Hepatocyte (in vitro differentiated cells): ENCODE measurements at places on chromosomes 6 and 20.

DNA sequence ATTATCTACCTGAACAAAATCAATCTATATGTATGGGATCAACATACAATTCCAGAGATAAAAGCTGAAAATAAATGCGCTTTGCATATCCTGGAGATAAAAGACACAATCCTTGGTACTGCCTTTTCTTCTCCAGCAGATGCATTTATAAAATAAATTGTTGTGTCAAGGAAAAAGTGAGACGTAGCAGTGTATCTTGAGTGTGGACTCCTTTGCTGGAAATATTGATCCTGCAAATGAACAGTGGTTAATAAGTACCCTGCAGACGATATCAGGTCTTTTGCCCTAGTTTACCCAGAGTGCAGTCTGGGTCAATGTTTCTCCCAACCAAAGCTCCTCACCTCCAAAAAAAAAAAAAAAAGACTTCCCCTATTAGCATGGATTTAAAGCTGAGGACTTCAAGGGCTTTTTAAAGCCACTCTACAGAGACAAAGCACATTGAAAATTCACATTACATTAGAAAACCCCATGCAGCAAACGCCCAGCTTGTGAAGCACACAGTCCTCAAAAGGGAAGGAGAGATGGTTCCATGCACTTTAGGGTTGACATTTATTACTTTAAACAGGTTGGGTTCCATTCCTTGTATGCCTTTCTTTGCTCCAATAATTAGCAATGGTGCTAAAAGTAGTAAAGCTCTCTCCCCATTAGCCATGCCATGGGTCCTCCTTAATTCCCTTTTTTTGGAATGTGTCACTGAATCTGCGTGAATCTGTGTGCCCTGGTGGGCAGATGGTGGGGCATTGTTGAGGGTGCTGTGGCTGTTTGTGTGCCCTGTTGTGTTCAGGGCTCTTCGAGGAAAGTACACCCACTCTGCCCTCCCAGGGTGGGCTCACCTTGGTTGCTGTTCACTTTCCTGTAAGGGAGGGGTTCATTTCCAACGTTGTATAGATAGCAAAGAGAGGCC, 21.1 kb downstream of the FOXA2 start:
- DNase-seq: no peak

- DNase-seq: no peak
Observed at GRCh38 chr6:142200846-142201628, 54.0 kb downstream of the VTA1 start.

DNA sequence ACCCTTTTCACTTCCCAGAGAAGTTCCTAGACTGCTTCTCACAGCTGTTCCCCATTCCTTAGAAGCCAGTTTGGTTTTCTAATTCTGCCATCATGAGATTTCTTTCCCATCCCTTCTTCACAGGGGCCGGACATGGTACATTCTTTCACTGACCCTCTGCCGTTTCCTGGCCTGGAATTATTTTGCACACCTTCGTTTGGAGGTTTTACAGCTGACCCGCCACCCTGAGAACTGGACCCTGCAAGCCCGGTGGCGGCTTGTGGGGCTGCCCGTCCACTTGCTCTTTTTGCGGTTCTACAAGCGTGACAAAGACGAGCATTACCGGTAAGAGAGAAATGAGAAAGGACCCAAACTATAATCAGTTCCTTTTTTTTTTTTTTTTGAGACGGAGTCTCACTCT, 4.2 kb downstream of the C6orf136 start:
- DNase-seq: no peak

- no peak for DNase-seq
Observed at GRCh38 chr20:24674921-24675605, 205.6 kb downstream of the SYNDIG1 start.

DNA sequence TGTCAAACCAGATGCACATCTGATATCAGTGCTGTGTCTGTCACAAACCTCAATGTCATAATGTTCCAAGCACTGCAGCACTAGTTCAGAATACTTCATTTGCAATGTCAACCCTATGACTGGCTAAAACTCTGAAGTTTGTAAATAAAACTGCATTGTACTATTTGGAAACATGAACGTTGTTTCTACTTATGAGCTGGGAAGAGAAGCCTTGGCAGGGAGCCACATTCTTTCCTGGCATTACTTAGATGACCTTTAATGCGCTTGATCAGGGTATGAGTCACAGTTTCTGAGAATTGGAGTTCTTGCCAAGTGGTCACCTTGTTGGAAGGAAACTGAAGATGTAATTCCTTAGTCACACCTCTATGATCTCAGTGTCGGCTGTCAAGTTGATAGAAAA, 664.8 kb upstream of the MMS22L start:
- DNase-seq: peak; percentile 74

- peak; percentile 12 for DNase-seq
Observed at GRCh38 chr6:128063850-128064539, 163.1 kb upstream of the THEMIS start.

DNA sequence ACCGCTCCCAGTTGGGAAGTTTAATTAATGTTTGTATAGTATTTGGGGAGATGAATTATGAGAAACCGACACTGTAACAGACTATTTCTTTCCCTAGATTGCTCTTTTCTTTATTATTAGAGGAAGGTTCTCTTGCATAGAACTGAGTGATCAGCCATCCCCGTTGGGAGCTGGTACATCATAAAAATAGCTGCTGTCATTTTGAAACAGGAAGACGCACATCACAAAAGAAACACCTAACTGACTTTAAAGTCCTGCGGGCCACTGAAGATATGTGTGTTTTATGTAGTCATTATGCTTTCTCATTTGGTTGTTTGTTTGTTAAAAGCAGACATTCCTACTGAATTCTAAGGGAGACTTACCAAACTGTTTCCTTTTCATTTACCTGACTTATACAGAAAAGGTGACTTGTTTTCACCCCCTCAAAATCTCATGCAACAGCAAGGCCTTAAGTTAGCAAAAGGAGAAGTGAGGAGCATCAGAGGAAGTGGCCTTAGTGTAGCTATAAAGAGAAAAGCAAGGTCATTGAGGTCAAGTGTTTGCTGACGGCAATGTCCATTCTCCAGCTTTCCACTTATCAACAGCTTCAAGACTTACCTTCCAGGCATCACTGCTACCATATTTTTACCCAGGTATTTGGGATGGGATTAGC, 91.0 kb downstream of the PKHD1 start:
- no peak for DNase-seq

DNA sequence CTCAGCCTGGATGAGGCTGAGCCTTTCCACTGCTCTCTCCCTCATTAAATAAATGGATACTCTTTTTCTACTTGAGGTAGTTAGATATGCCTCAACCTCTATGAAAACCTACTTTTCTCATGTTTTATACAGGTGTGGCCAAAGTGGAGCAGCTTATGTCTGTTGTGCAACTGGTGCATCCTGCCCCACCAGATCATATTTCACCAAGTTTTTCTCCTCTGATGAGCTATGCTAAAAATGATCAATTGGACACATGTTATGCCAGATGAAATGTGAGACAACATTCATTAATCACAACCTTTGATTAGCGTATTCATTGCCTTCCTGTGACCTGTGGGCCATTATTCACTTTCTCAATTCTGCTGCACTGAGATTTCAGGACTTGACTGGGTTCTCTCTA, 106.9 kb upstream of the NEDD9 start:
- DNase-seq: no peak

DNA sequence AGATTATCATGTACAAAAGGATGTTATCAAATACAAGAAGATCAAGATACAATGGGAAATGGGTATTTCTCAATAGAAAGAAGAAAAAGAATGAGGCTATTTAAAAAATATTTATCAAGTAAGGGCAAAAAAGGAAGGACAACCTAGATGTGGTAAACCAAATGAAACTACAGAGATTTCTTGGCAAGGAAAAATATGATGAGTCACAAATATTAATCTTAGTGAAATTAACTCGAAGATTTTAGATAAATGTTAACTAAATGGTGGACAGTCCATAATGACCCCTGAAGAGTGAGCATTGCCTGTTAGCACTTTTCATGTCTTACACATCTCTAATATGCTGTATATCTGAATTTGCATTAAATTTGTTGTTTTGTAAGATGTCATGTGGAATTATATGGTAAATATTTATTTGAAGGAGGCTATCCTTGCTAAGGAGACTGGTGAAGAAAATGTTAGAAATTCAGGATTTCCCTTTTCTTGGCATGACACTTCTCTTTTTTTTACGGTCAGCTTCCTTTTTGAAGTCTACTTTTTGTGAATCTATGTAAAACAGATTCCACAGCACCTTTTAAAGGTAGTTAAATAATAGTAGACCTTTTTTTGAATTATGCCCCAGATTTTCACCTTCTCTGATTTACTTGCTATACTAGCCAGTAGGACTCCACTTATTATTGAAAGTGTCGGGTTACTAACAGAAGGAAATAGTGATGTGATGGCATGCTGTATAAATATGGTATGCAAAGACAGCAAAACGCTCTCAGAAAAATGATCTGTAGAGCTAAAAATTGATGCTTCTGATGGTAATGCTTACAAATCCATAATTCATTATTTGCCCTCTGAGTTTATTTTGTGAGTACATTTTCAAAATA, 120.5 kb downstream of the HIVEP1 start:
- DNase-seq: no peak

GRCh38 chr20:19429538-19429937, 217.1 kb downstream of the SLC24A3 start:
- DNase-seq: no peak

DNA sequence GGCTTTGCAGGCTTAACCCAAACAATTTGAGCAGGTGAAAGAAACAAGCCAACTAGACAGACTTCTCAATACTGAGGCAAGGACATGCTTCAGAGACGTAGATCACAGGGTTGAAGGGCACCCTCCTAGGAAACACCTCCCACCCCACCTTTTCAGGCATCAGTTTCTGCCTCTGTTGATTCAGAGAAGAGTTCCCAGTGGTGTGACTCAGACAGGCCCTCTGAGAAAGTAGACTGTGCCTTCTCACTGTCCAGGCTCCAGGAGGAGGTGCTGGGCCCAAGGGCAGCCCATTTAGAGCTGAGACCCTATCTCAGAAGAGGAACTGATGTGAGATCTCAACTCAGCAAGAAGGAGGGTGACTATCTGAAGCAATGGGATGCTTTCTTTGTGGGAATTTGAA, 108.1 kb downstream of the FAM50B start:
- no peak for DNase-seq
